ENCODE measurements at places on chromosomes 1 and 21.

DNA sequence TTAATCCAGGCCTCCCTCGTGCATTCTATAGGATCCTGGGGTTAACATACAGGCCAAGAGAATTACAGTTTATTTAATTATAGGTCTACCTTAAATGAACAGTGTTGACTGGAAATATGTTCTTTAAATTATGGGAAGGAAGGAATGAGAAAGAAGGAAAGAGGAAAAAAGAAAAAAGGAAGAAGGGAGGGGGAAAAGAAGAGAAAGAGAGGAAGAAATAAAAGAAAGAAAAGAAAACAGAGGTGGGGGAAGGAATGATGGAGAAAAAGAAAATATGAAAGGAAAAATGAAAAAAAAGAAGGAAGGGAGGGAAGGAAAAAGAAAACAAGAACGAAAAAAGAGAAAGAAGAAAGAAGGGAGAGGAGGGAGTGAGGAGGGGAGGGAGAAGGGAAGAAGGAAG is 38.5 kb downstream of the WNT9A start:
- no peak for DNase-seq

- no peak for DNase-seq
Observed at GRCh38 chr21:26115305-26115704, 55.3 kb downstream of the APP start.

GRCh38 chr1:45765999-45766792 is 15.7 kb upstream of the IPP start:
- DNase-seq: no peak

- DNase-seq: no peak
Observed at GRCh38 chr1:182050481-182051448, 10.7 kb downstream of the ZNF648 start.

DNA sequence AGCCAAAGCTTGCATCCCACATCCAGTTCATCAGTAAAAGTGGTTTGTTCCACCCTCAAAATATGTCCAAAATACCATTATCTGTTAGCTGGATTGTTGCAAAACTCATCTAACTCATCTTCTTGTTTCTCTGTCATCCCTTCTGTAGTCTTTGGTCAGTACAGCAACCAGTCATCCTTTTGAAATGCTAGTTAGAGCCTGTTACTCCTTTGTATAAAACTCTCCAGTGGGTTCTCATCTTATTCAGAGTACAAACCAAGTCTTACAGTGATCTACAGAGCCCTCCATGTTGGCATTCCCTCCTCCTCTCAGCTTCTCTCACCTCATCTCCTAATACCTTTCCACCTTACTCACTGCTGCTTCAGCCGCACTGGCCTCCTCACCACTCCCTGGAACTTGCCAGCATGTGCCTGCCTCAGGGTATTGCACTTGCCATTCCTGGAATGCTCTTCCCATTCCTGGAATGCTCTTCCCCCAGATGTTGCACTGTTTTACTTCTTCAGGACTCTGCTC is 70.6 kb downstream of the LAMC1 start:
- no peak for DNase-seq

DNA sequence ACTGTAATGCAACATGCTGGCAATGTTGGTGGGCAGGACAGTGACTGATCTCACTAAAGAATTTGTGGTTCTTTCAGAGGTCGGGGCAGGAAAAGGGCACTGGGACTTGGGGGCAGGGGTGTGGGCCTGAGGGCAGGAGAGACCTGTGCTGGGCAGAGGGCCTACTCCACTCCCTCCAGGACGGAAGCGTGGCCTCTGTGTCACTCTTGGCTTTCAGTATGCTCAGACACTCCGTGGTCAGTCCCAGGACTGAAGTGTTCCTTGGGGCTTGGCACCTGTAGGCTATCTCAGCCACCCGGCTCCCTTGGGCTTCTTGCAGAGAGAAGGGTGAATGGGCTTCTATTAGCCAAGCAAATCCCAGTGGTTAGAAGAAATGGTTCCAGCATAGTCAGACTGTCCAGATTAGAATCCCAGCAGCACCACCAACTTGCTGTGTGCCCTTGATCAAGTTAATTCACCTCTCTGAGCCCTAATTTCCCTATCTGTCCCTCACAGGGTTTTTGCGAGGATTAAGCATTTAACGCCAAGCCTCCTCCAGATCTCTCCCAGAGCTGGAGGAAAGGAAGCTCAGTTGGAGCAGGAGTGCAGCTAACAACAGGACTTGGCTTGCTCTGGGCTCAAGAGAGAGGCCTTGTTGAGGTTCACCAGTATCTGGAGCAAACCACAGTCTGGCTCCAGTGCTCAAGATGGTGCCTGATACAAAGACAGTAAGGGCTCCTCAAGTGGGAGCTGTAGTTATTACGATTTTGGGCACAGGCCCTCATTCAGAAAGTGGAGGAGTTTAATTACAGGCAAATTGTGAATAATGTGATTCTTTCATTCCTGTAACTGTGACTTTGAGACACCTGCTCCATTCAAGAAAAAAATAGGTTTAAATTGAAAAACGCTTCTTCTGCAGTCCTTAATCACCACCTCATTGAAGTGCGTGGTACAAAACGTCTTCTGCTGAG is 57.7 kb upstream of the LRP8 start:
- no peak for DNase-seq

GRCh38 chr21:38321568-38321967 is 64.8 kb downstream of the KCNJ15 start:
- no peak for DNase-seq

DNA sequence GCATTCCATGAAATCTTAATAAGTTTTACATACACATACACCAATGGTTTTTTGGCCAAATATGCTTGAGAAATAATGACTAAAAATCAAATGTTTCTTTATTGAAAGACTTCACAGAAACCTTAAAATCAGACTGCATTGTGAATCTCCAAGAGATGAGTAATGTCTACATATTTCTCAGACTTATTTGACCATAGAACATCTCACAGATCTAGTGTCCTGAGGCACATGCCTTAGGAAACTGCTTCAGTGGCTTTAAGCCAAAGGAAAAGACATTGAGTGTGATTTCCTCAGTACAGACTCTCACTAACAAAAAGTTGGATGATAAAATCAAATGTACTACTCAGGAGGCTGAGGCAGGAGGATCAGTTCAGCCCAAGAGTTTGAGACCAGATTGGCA is 6.2 kb upstream of the C1orf105 start:
- DNase-seq: no peak

DNA sequence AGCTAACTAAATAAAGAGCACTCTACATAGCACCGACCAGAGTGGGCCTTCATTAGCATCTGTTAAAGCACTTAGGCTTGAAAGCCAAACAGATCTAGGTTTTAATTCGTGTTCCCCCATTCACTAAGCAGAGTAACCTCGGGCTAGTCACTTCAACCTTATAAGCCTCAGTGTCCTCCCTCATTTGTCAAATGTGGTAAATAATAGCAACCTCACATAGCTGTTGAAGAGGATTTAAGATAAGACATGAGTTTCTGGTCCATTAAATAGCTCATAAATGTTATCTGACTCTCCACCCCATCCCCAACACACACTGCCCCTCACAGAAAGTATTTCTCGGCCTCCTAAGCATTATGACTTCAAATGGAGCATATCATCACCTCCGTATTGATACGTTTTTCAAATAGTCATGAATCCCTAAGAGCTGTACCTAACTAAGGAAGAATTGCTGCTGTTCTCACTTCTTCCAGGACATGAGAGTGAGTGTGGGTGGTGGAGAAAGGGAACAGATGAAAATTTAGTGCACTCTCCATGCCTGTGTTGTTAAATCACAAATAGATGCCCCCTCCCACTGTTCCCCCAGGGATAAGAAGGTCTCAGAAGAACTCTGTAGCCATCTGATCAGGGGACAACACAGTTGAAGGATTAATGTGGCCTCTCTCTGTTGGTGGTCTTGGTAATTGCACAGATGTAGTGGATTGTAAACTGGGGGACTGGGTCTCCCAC is 47.6 kb downstream of the PLPP3 start:
- DNase-seq: no peak

DNA sequence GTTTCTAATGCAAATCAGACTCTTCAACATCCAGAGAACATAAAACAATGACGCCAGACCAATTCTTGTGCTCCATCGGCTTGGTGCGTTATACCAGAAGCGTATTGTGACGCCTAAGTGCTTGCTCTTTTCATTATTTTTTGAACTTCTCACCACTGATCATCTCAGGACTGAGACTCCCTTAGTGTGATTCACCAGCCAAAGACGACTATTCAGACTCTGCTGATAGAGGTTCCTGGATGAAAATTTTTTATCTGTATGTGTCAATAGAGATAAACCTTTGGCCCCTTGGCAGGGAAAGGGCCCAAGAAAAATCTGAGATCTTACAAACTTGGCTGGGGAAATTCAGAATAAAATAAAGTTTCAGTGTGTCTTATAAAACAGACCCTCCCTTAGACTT is 856 bp upstream of the GREM2 start:
- no peak for DNase-seq

DNA sequence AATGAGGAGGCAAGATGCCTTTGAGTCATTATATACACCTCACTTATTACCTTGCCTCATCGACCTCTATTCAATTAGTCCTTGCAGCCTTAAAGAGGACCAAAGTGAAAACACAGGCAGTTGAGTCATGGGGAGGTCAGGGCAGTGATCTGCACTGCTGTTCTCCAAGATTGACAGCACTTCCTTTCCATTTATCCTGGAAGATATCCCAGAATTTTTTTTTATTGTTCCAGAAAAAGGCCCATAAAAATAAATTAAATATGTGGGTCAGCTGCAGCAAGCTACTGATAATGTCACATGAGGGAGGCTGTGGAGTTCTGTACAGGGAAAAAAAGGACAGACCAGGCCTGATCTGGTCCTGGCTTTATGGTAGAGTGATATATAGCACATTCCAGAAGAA is 33.2 kb upstream of the CDC42BPA start:
- DNase-seq: no peak

- DNase-seq: no peak
Observed at GRCh38 chr1:7060745-7061144, 275.5 kb downstream of the CAMTA1 start.

DNA sequence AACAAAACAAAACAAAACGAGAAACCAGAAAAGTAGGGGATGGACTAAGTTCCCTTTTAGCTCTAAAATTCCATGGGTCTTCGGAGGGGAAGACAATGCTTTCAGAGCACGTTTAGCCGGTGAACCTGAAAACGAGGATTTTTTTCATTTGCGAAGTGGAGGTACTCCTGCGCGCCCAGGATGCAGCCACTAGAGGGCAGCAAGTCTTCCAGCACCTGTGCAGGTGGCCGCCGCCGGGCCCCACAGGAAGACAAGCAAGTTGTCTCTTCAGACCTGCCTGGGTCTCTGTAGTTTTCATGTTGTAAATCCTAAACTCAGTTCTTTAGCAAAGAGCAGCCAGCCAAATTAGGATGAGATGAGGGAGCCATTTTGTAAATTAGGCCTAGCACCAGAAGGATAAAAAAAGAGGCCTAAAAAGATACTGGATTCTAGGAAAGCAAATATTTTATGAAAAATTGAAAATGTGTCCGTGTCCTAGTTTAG is 17.7 kb upstream of the SNX27 start:
- peak; percentile 84 for DNase-seq

GRCh38 chr1:234957330-234958065 is 171.1 kb downstream of the TOMM20 start:
- DNase-seq: no peak

DNA sequence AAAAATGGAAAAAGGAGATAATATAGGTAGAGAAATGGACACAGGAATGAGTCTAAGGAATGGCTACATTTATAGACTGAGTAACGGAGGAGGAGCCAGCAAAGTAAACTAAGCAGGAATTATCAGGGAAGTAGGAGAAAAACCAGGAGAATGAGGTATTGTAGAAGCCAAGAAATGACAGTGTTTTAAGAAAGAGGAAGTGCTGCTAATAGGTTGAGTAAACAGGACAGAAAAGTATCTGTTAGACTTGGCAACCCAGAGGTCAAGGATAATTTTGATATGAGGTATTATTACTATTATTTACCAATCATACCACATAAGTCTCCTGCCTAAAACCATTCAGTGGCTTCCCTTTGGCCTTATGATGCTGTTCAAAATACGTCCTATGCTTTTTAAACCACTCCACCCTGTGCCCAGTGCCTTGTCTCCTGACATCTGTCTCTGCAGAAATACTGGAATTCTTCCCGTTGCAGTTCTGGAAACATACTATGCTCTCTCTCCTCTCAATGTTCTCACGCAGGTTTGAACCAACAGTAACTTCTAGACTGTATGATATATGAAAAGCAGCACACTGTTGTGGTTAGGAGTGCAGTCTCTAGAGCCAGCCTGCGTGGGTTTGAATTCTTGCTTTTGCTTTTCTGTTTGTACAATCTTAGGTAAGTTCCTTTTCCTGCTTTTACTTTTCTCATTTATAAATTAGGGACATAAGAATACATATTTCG is 24.6 kb upstream of the NEK7 start:
- DNase-seq: no peak

GRCh38 chr1:235156265-235156664 is 4.8 kb downstream of the RBM34 start:
- DNase-seq: no peak

DNA sequence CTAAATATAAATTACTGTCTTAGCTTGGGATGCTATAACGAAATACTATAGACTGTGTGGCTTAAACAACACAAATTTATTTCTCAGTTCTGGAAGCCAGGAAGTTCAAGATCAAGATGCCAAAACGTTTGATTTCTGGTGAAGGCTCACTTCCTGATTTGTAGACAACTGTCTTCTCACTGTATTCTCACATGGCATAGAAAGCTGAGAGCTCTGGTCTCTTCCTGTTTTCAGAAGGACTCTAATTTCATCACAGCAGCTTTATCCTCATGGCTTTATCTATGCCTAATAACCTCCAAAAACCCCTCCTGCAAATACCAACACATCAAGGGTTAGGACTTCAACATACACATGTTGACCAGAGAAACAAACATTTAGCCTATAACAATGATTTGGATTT is 1795.5 kb downstream of the MRPL39 start:
- DNase-seq: no peak

GRCh38 chr21:26918323-26919079 is 48.4 kb downstream of the ADAMTS5 start:
- no peak for DNase-seq
